NCI-H1105 treated with DMSO at 0.1 percent for 48 hours (cell line): ENCODE measurements at places on chromosomes 2 and 18.

DNA sequence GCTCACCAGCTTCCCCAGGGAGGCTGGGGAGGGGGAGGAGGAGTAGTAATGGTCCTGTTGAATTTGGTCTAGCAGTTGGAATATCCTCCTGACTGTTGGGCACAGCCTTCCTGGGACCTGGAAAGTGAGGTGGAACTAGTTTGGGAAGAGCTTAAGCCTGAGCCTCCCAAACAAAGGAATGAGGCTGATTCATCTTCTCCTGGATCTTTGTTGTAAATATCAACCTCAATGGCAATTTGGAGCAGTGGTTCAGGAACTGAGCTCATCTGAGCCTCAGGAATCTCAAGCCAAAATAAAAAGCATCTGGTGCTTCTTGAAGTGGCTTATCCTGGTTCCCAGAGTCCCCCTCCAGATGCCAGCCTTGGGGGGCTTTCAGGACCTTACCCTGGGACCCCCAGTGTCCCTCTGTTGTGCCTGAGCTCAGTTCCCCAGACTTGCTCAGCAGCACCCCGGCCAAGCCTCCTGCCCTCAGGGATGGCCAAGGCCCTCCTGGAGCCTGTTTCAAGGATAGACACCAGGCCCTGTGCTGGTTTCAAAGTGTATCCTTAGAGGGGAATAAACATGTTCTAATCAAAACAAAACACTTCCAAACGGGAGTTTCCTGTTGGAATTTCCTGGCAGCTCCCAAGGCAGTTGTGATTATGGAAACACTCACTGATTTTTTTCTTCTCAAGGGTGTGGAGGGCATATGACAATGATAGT, 112.6 kb downstream of the DDX1 start:
- DNase-seq = no peak

GRCh38 chr2:51782921-51783765, 751.2 kb upstream of the NRXN1 start:
- no peak for DNase-seq

- no peak for DNase-seq
Measured at GRCh38 chr2:234257859-234258561, 207.5 kb downstream of the SPP2 start.

GRCh38 chr2:233470011-233470687, 96.4 kb downstream of the USP40 start:
- DNase-seq = no peak

DNA sequence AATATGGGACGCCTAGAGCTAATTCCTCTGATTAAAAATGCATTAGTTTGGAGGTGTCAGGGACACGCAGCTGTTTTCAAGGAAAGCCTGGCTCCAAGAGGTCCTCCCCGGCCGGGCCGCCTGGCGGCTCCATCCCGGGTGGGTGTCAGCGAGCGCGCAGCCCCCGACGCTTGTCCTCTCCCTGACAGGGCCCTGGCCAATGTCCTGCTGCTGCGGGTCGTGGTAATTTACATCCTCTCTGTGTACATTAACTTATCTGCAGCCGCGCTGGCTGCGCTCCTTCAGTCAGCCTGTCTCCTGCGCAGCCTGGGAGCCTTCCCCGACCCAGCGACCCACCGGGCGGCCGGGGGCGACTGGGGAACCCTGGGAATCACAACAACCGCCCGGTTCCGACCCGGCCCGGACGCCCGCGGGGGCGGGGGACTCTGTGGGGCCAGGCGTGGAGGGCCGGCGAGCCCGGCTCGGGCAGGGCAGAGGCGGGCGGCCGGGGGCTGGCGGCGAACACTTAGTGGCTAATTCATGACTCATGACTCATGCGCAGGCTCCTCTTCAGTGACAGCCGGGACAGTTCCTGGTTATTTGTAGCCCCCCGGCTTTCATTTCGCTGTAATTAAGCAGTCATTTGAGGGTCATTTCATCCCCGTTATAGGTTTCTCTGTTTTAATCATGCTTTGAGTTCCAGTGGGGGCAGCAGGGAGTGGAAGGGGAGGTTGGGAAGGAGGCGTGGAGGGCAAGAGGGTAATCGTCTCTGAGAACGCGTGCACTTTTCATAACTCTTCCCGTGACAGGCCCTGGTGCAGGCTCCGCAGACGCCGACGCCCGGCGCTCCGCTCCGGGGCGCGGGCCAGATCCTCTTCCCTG, 141.9 kb upstream of the CTAGE1 start:
- peak; percentile 33 for DNase-seq
